ENCODE measurements at places on chromosomes 7 and 10. TPM values are rescaled to one million over a fixed set of nuclear protein-coding genes. Genes with fewer than 3 reads are reported as not detected.
A peak's percentile ranks its signal among the peaks of the same experiment; 100 is the strongest.

OR2A1 gene
- total RNA-seq, result not detected

- DNase-seq, result no peak
Measured at GRCh38 chr10:27450225-27450624, 53.9 kb upstream of the RAB18 start.

LDB3 gene
- 3.9 TPM for total RNA-seq

- DNase-seq, result peak; percentile 2
Measured at GRCh38 chr7:50069613-50070012, 23.4 kb downstream of the ZPBP start.

GRCh38 chr10:95569368-95569767 is 8.2 kb upstream of the SORBS1 start:
- no peak for DNase-seq

GRCh38 chr10:37741831-37742230 is 115.6 kb downstream of the ZNF248 start:
- DNase-seq, result no peak

DNA sequence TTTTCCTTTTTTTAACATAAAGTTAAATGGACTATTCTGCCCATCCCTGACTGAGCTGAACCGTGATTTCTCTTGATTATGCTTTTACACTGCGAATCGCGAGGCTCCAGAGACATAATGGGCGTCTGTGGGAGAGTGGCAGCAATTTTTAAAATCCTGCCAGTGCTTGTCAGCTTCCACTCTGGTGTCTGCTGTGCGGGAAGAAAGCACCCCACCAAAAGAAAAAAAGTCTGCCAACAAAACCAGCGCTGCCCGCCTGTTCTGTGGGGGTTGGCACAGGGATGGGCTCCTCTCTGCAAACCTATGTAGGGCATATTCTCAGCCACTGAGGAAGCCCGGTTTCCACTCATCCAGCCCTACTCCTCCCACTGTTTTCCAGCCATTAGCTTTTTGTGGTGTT is 592.3 kb upstream of the GALNT17 start:
- DNase-seq, result no peak

DNA sequence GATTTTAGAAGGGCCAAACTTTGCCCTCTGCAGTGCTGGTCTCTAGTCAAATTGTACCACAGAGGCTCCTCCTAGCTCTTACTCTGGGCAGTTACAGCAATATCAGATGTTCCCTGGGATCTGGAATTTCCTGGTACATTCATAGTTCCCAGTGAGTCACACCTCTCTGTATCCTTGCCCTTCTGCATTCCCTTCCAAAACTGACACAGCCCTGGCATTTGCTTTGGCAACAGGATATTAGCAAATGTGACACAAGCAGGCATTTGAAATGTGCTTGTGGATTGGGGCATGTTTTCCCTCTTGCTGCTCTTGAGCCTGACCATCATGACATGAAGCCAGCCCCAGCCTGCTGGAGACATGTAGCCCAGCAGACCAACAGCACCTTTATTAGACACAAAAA is 284.7 kb upstream of the AKR1E2 start:
- peak; percentile 92 for DNase-seq

- DNase-seq, result no peak
Measured at GRCh38 chr10:77082601-77083252, 554.9 kb downstream of the KCNMA1 start.

GRCh38 chr10:36506697-36507496 is 618.5 kb upstream of the ANKRD30A start:
- DNase-seq, result no peak

- no peak for DNase-seq
Measured at GRCh38 chr10:131318814-131319213, 7.3 kb upstream of the TCERG1L start.

DNA sequence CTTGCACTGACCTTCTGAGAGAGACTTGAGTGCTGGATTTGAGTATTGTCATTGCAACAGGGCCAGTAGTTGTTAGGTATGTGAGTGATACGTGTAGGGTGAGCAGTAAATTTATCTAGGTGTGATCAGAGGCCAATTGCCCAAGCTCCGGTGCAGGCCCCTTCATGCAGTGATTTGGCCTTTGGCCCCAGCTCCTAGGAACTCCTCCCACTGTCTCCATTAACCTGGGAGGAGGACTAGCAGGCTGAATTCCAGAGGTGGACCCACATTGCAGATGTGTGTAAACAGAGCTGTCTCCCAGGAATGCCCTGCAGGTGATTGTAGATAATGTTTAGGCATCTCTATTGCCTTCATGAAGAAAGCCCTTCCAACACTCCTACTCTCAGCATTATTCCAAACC is 19.5 kb downstream of the TCF7L2 start:
- DNase-seq, result no peak

- peak; percentile 21 for DNase-seq
Measured at GRCh38 chr10:34092891-34093290, 722.2 kb downstream of the PARD3 start.

DNA sequence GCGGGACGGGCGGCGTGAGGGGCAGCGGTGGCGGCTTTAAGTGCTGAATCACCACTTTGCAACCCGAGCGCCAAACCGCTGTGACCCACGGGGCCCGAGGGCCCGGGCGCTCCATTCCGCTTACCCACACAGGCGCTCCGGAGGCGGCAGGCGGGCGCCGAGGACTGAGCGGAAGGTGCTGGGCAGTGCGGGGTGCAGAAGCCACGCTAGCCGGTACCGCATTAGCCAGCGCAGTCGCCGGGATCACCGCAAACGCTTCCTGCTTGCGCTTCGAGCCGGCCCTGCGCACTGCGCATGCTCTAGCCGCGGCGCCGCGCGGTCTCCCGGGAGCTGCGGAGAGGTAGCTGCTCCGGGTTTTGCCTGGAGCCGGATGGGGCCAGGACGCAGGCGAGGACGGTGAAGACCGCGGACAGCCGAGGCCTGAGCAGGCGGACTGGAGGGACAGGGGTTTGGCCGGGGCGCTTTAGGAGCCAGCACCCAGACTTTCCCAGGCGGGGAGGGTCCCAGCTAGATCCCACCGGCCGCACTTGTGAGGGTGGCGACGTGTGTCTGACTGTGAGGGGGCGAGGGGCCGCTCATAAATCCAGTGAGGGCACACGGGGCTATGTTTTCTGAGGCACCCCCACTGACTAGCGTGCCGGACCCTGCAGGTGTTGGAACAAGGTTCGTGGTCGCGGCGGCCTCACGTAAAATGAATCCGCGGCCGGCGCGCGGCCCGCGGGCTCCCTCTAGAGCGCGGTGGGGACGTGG is at the start of gene IDE:
Gene IDE, minus strand, starts transcription at position 296 of the 750 bp plus-strand sequence. Its CDS starts 74 bp downstream, at position 222.
- DNase-seq, result peak; percentile 91

CFAP43 gene
- total RNA-seq, result 0.24 TPM

GRCh38 chr7:121080257-121080912 is 91.9 kb downstream of the CPED1 start:
- DNase-seq, result no peak

All from astrocyte (in vitro differentiated cells and primary cell).